ENCODE measurements at places on chromosomes 6 and 20.

- DNase-seq = no peak
Measured at GRCh38 chr6:37919417-37920157, 100.1 kb downstream of the ZFAND3 start.

DNA sequence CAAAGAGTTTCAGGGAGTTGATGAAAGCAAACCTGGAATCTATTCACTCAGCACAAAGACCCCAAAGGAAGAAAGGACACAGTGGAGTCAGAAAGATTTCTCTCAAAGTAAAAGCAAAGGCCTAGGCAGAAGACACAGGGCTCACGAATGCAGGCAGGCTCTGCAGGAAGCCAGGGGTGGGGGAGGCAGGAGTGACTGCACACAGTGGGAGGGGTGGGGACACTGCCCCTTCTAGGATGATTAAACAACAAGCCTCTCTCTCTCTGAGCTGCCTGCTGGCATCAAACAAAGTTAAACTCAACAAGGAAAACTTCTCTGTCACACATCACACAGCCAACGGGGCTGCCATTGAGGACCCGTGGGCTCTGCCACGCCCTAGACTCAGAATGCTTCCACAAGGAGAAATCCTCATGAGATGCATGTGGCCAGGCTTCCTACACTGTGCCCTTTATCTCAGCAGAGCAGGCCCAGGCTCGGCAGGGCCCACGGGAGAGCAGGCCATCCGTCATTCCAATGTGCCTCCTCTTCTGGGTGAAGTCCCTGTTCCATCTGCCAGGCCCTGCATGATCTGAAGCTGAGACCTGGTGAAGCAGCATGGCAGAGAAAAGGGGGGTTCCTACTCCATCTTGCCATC is 70.1 kb downstream of the RAMACL start:
- no peak for DNase-seq

- no peak for DNase-seq
Measured at GRCh38 chr6:132865364-132865763, 51.0 kb downstream of the RPS12 start.

DNA sequence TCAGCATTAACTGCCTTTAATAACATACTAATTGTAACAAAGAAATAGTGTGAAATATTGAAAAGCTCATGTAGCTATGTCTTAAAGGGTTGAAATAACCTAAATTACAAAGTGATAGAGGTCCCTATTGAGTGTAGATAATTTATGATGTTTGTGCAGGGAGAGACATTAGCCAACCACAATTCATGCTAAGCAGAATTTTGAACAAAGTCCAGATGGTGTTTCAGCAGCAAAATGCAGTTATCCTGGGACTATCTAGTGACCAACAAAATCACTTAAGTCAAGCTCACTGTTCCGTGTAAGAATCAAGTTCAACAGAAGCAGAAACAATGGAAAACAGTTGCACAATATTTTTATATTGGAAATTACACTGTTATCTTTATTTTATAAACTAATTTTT is 218.5 kb downstream of the SIM1 start:
- no peak for DNase-seq

DNA sequence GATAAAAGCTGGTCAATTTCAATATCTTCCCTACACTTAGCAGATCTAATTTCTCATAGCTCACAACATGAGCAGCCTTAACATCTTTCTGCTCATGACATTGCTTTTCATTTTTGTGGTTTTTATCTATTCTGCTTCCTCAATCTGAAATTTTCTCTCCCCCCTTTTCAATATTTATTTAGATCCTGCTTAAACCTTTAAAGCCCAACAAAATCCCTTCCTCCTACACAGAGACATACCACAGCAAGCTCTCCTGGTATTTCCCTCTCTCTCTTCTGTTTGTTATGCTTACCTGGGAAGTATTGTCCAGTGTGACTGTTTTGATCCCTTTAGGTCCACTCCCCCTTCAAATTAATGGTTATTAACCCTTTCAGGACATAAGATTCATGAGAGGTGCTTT is 582.5 kb downstream of the RFPL4B start:
- no peak for DNase-seq

DNA sequence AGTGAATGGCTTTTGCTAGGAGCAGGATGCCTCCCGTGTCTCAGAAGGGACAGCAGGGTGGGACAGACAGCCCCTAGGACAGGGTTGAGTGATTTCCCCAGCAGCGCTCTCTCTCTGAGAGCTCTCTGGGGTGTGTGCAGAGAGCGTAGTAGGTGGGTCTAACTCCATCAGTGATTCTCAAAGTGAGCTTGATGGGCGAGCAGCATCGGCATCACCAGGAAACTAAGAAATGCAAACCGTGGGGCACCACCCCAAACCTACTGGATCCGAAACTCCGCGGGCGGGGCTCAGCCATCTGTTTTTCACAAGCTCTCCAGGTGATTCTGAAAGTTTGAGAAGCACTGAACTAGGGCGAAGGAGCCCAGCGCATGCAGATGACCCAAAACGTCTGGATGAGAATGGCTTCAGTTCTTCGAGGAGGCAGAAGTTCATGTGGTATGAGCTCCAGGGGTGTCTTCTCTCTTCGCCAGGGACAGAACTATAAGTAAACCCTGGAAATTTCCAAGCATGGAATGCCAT is 119.6 kb upstream of the RNF24 start:
- DNase-seq = no peak

DNA sequence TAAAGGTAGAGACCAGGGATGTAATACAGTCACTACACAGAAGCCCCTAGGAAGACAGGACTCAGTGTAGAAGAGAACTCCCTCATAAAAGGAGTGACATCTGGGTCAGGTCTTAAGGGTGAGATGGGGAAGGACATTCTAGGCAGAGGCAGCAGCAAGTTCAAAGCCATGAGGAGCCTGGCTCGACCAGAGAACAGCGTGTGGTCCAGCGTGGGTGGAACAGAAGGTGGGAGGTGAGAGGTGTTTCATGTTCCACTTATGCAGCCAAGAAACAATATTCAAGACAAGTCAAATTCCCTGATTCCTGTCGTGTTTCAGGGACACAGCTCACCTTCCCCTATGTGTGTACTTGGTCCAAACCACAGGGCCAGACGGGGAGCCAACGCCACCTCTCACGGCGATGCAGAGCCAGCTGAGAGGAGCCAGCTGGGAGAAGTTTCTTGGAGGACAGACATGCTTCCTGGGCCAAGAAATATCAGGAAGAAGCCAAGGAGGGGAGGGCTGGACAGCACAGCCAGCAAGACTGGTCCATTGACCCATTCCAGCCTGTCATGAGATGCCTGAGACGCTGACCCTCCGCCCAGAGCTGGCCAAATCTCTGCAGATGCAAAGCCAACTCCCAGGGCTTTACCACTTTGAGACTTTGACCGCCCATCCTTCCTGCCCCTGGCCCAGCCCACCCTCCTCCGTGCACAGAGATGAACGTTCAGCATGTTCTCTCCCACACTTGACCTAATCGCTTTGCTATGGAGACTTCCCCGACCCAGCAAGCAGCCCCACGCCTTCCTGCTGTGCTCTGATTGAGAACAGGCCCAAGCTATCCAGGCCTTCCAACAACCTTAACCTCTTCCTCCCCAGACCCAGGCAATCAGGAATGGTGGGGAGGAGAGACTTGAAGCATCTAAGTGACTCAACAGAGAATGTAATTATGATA is 113.8 kb downstream of the PRND start:
- no peak for DNase-seq

- DNase-seq = no peak
Measured at GRCh38 chr6:118913161-118913560, 19.2 kb downstream of the ASF1A start.

GRCh38 chr6:3663081-3663480 is 88.4 kb downstream of the PXDC1 start:
- DNase-seq = no peak

All from Jurkat, Clone E6-1 (cell line).